Astrocyte (in vitro differentiated cells and primary cell): ENCODE measurements at places on chromosomes 3 and 15. TPM values are rescaled to one million over a fixed set of nuclear protein-coding genes. Genes with fewer than 3 reads are reported as not detected.

- peak; percentile 98 for DNase-seq
Measured at GRCh38 chr3:150319900-150320299, 88.2 kb upstream of the TSC22D2 start.

DNA sequence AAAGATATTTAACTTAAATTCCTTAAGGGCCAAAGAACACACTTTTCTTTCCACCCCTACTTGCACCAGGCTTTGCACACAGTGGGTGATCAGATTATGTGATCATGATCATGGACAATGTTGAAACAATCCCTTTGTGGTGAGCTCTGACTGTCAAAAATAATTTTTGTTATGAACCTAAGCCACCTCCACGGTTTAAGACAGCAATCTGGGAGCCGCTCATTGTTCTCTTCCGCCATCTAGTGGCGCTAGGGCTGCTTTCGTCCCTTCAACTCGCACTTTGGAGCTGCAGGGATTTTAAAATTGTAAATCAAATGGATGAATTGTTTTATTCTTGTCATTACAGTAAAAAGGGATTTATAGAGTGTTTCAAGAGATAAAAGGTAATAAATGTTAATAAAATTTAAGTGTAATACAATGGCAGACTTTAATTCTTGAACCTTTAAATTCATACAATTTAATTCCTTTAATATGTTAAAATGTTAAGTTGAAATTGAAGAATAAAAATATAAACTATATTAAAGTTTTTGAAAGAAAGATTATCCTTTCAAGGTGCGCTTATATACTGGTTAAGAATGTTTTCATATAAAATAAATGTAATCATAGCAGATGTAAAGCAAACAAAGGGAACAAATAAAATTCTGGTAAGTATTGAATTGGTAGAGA lies 45.3 kb upstream of the ARL6 start:
- peak; percentile 37 for DNase-seq

The ATP13A5 gene
- total RNA-seq: not detected in 2 replicates

The ISL2 gene
- 1.3 and 2.1 TPM in 2 replicates for total RNA-seq

GRCh38 chr15:87523516-87523915 lies 733.0 kb downstream of the NTRK3 start:
- no peak for DNase-seq

DNA sequence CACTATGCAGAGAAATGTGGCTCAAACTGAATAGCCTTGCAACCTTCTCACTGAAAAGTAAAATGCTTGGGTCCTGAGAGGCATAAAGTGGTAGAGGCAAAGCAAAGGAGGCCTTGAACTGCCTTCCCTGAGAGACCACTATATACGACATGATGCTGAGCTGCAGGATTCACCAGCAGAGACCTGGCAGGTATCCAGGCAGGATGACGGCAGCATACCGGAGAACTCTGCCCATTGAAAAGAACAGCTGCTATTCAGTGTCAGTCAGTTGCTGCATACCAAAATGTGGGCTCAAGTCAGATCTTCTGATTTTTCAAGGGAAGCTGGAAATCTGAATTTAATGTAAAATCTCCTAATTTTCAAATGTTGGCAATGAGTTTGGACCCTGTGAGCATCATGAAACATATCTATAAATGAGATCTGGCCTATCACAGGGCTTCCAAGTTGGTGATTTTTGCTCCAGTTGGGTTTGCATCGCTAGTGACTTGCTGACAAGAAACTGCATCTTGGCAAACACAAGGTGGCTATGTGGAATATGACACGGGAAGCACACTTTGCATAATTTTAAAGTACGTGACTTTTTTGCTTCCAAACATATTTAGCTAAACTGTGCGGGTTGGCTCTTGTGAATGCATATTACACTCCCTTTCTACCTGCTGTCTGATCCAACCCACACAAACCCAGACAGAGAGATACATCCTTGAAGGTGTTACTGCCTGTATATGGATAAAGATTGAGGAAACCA lies 529.0 kb downstream of the AGBL1 start:
- peak; percentile 46 for DNase-seq

The ERC2 gene
- 4.1 and 7.4 TPM in 2 replicates for total RNA-seq

The PXK gene
- 10.3 and 10.5 TPM in 2 replicates for total RNA-seq

DNA sequence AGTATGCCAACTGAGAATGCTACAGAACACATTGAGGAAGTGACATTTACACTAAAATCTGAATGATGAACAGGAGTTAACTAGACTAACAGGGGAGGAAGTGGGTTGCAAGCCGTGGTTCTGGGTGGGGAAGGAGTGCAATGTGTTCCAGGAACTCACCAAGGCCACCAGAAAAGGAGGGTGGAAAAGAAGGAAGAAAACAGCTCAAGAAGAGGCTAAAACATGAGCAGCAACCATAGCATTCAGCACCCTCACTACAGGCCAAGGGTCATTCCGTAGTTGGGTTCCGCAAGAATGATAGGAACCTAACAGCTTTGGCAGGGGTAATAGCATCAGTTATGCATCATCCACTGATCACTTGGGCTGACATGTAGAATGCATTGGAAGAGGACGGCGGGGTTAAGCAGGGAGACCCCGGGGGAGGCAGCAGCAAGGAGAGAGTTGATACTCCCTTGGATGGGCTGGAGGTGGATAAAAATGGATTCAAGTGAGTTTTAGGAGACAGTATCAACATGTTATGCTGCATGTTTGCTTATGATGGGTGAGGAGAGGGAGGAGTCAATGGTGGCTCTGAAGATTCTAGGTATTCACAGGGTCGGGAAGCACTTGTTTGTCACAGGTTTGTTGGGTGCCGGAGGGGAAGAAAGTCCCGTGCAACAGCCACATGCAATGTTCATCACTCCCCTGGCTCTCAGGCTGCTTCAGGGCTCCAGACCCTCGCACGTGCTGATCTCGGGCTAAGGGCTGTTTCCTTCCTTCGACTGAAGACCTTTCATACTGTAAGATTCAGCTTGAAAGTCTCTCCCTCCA lies 53.2 kb downstream of the LIPC start:
- no peak for DNase-seq

DNA sequence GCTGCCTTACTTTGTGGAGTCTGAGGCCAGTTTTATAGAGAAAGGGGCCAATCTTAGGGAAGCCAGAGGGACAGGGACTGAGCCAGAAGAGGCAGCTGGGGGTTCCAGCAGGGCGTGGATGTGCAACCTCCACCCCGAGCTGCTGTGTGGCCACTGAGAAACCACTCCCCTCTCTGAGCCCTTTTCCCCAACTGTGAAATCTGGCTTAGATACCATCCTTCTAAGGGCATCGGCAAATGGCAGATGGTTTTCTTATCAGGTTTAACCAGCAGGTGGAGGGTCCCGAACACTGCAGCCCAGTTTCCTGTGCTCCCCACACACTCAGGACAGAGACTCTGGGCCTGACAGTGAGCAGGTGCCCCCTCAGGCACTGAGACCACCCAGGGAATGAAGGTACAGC lies 55.8 kb upstream of the SLC6A6 start:
- no peak for DNase-seq

GRCh38 chr15:38129531-38130204 lies 123.0 kb upstream of the SPRED1 start:
- peak; percentile 100 for DNase-seq

- DNase-seq: no peak
Measured at GRCh38 chr15:99878835-99879234, 145.6 kb upstream of the LYSMD4 start.

The KLHDC8B gene
- 30.2 and 31.6 TPM in 2 replicates for total RNA-seq

- peak; percentile 62 for DNase-seq
Measured at GRCh38 chr3:16865335-16865734, 19.4 kb upstream of the PLCL2 start.

The CLDN18 gene
- total RNA-seq: not detected in 2 replicates

The C2CD4A gene
- total RNA-seq: not detected in 2 replicates

GRCh38 chr3:181363231-181363630 lies 348.5 kb upstream of the SOX2 start:
- DNase-seq: no peak

GRCh38 chr3:167287308-167287707 lies 92.8 kb downstream of the ZBBX start:
- DNase-seq: no peak

The CACNA1D gene
- total RNA-seq: 0.41 and 0.55 TPM in 2 replicates

DNA sequence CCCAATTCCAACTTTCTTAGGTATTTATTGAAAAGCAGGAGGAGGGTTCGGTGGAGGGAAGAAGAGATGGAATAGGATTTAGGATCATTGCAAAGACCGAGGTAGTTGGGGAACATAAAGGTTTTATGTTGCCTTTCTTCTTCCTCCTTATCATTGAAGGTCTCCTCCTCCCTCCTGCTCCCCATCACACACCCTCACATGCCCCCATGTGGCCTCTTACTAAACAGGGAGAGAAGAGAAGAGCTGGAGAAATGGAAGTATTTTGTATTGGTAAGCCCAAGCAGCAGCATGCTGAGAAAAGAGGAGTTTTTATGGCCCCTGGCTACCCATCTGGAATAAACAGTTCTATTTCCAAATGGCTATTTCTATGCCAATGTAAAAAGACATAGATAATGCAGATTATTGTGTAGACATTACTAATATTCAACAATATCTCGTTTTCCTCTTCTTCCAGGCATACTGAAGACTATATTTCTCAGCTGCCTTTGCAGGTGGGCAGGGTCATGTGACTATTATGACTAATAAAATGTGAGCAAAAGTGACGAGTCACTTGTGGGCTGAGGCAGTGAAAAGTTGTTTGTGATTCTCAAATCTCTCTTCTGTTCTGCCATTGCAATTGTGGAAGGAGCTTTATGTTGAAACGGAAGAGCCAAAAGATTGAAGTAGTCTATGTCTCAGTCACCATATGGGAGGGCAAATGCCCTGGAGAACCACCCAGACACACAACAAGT lies 5.2 kb upstream of the GPR176 start:
- peak; percentile 32 for DNase-seq

The WDR72 gene
- 0.14 and 0.31 TPM in 2 replicates for total RNA-seq

DNA sequence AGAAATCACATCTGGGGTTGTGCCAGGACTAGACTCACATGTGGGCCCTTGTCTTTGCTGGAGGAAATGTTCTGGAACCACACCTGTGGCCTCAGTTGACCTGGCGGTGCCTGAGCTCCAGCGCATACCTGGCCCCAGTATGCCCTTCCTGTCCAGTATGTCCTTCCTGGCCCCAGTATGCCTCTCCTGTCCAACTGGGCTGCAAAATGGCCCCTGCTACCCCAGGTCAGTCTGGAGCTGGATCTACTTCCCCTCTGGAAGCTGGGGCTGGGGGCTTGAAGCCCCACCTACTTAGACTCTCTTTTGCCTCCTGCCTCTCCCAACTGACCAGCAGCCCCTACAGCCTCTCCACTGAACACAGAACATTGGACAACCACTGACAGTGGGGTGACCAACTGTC lies 15.3 kb downstream of the RASGRF1 start:
- no peak for DNase-seq

The GOLGA6D gene
- total RNA-seq: not detected in 2 replicates

DNA sequence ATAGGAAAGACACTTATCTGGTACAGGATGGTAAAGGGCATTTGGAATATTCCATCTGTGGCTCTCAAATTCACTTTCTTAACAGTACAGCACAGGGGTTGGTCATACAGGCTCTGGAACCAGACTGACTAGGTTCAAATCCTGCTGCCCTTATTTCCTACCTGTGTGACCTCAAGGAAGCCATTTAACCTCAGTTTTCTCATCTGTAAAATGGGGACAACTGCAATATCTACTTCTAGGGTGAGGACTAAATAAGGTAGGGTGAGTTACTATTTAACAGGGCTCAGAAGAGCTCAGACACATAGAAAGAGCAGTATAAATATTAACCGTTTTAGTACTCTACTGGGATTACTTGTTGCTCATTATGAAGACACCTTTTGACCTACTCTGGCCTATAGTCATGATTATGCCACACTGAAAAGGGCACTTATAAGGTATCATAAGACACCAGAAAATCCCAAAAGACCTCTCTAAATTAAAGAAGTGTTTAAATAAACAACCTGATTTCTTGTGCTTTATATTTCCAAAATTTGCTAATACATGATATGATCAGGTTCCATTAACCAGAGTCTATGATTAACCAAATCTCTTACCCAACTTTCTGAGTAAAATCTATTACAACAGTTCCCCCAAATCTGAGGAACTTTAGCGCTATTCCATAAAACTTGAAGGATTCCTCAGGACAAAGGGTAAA lies 6.5 kb downstream of the RFTN1 start:
- no peak for DNase-seq

DNA sequence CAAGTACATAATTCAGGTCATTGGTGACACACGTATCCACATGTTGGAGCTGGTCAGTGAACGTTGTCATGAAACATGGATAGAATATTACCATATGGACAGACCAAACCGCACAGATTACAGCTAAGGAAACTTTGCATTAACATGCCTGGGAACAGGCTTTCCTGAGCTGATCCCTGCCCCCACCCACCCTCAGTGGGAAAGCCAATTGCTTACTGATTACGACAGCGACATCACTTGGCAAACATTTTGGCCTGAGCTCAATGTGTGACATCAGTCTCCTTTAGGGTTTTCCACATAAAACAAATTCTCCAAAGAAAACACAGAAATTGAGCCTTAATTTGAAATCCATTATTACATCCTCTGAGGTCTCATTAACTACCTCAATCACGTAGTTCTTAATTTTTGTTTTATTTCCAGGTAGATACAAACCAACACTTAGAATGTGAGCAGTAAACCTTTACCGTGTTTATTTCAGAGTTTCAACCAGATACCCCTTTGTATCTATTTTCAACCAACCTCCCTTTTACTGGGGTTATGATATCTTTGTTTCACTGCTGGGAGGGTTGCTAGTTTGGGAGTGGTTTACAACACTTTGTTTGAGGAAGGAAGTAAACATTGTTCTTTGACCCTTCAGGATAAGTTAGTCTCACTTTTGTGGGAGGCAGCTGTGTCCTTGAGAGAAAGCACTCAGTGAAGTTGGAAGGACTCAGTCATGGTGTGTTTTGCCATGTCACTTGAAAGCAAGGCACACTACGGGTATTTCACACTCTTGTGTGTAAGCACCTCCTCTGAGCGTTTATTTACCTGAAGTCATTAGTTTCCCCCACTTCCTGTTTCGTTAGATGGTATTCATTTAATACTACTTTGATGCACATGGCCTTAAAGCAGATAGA lies 103.1 kb downstream of the CMSS1 start:
- DNase-seq: no peak

GRCh38 chr3:126952261-126952982 lies 30.5 kb upstream of the PLXNA1 start:
- DNase-seq: no peak

GRCh38 chr15:99436542-99437314 lies 129.1 kb upstream of the MEF2A start:
- DNase-seq: no peak

DNA sequence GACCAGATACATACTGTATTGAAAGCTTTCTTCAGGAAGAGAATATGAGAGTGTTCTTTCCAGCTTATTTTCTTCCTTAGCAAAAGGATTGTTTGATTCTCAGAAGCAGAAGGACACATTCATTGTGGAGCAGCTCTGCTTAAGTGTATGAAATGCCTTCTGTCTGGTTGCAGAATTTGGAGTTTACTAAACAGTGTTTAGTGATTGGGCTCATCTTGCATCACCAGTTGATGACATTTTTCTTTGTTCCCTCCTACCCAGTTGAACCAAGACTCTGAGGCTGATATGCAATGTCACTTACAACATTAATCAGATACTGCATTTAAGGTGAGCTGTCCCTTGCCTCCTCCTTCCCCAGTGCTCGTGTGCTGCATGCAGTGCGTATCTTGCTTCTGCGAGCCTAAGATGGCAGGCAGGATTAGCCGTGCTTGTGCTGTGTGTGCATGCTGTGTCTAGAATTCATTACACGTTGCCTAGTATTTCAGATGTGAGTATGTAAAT lies 18.4 kb downstream of the ZBTB38 start:
- no peak for DNase-seq
